ENCODE measurements at places on chromosomes 12 and 14.

DNA sequence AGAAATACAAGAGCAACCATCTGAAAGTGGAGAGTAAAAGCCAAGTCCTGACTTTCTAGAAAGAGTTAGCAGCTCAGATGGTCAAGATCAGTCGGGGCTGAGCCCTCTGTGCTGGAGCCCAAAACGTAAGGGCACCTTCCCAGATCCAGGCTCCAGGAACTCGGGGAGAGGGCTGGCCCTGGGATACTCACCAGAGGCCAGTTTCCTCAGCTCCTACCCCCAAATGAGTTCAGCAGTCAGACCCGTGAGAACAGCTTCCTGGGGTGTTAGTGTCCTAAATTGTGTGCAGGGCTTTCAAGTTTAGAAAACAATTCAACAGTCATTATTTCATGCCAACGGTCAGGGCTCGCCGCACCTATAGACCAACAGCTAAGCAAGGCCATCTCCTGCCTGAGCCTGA is 147.6 kb upstream of the FKBP4 start:
- no peak for DNase-seq

DNA sequence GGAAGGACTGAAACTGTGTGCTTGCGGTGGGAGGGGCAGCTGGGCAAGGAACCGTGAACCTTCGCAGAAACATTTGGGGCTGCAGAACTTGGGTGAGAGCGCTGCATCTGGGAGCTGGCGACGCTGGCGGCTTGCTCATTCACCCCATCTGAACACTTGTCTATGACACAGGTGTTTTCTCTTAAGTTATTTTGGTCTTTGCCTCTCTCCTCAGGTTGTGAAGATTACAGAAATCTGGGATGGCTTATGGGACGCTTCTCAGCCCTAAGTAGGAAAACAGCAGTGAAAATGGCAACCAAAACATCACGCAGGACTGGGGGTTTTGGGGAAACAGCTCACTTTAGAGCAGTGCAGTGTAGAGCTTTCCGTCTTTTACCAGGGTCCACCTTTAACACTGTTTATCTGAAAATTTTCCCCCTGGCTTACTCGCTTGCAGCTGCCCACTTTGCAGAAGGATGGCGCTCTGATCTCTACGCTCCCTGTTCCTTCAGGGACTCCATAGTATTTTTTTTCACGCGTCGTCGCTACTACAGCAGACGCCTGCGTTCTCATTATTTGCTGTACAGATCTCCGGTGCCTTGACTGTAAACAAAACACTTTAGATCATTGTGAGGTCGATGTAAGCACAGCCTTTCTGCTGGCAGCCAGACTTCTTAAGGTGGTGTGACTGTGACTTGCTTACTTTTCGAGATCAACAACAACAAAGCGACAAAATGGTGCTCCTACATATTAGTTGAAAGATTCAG is 2.7 kb upstream of the CDKN1B start:
- DNase-seq: no peak

GRCh38 chr12:4471256-4471655 is 25.6 kb upstream of the FGF6 start:
- DNase-seq: no peak

DNA sequence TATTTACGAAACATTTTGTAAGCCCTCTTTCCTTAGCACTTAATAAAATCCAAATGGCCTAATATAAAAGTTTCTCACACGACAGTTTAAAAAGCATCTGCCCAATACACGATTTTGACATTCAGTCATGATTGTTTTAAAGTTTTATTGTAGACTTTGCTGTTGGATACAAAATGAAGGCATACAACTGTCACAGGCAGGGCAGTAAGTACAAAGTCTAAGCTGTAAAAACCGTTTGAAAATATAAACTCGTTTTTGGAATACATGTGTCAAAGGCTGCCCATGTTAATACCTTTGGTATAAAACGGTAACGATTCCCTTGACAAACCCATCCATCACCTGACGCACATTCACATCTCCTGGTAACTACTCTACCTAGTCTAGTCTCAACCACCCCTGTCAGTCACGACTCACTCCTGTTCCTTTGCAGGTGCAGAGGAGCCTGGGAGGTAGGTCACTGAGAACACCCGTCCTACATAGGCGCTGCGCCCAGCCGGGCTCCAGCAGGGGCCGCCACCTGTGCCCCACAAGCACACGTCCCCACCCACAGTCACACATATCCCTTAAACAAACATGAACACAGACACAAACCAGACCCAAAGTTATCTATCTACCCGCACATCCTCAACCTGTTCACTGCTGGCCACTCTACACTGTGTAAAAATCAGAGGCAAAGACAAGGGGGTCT is 27.1 kb downstream of the KCTD10 start:
- no peak for DNase-seq

GRCh38 chr12:60489071-60489470 is 893.2 kb downstream of the SLC16A7 start:
- no peak for DNase-seq

- no peak for DNase-seq
These were observed 156.0 kb downstream of the EPS8 start for GRCh38 chr12:15633201-15633600.

- DNase-seq: no peak
These were observed 288.9 kb upstream of the CLEC14A start for GRCh38 chr14:38544776-38545175.

DNA sequence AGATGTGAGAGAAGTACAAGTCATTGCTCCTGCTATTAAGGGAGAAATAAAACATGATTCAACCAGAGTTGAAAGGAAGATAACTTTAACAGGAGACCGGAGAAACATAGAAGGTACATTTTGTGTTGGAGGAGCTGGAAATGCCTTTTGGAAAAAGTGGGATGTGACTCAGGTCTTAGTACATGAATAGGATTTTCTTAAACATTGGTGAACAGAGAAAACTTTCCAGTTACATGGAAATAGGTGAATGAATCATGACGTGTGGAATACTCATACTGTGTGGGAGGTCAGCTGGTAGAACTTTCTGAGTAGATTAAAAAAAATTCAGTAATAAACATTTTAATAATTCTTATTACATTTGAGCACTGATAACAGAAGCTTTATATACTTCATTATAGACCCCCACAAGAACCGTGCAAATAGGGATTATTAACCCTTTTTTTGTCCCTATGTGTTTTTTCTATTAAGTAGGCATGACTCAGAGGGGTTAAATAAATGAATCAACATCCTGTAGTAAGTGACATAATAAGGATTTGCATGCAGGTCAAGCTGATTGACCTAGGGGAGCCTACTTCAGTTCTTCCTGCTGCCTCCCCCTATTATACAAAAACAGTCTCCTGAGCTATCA is 710.5 kb downstream of the NOVA1 start:
- no peak for DNase-seq

GRCh38 chr12:38477340-38478090 is 160.9 kb downstream of the ALG10B start:
- no peak for DNase-seq

GRCh38 chr14:22861651-22862050 is 9.9 kb upstream of the LRP10 start:
- no peak for DNase-seq

DNA sequence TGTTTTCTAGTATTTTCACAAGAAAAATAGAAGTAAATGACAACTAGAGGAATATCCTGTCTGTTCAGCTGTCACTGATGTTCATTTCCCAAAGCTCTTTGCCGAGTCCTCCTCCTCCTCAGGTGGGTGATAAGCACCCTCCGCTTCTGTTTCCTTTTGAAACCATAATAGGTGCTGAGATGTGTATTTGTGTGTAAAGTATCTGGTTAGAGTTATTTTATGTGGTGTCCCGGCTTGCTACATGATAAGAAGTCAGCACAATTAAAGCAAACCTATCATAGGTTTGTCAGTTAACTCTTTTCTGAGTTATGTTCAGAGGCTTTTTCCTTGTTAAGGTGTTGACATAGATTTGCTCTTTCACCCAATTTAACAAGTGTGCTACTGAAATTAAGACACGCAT is 82.4 kb downstream of the PIWIL1 start:
- DNase-seq: no peak

DNA sequence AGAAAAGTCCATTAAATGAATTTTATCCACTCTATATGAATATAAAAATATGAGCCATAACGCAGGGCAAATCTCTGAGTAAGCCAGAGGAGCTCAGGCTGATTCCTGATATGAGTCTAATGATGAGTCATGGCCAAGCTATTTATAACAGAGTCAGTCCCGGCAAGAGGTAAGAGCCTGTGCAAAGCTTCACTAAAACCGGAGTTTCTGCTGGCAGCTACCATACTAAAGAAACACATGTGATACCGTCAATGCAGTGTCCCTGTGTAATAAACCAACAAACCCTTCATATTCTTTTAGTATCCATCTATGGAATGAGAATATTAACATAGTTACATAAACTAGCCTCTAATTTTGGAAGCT is 319.4 kb downstream of the KCNC2 start:
- no peak for DNase-seq

GRCh38 chr12:119699199-119699760 is 31.3 kb downstream of the PRKAB1 start:
- DNase-seq: no peak

GRCh38 chr14:76779221-76780057 is 18.2 kb downstream of the VASH1 start:
- DNase-seq: no peak

GRCh38 chr12:34403706-34404376 is 381.5 kb downstream of the ALG10 start:
- DNase-seq: no peak

DNA sequence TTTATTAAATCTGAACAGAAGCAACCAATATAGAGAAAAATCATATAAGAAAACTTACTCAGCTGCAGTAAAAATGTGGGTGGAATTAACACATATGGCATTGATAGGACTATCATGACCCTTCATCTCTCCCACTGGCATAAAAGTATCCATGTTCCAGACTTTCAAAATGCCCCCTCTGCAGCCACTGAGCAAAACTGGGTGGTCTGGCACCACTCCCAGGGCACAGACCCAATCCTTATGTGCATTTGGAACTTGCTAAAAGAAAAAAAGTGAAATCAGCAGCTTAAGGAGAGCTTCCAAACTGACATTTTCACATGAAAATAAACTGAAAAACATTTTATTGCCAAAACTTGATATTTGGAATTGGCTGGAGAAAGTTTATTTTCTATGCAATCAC is 141.5 kb downstream of the KIF21A start:
- DNase-seq: no peak

- DNase-seq: peak; percentile 24
These were observed 84.1 kb upstream of the GNG2 start for GRCh38 chr14:51776102-51776894.
